ENCODE measurements at places on chromosomes 11 and 22.
A peak's percentile ranks its signal among the peaks of the same experiment; 100 is the strongest.

DNA sequence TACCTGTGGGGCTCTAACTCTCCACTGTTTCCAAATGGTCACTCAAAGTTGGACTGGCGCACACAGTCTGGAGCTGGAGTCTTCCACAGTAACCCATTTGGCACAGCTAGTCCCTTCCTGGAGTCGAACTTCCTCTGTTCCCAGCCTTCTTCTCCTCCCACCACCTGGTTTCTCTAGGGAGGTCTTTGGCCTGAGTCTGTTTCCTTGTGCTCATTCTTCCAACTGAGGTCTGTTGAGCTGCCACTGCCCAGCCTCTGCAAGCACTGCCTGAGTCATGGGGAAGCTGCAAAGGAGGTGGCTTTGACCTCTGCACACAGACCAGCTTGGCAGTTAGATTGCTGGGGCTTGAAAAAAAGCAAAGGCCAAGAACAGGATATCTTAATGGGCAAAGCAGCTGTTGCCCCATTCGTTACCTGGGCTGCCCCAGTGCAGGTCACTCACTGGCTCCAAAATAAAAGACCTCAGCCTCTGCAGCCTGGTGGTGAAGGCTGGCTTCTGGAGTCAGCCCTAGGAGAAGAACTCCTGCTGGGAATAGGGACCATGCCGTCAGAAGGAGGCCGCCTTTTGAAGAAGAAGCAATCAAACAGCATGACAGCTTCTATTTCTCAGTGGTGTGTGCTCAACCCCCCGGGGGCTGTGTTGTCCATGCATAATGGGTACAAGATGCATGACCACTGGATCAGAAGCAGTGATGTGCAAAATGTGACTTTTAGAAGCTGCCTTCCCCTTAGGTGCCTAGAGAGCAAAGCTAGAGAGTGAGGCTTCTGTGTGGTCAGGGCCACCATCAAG lies 3.0 kb downstream of the ADAMTS15 start:
- peak; percentile 68 for DNase-seq

DNA sequence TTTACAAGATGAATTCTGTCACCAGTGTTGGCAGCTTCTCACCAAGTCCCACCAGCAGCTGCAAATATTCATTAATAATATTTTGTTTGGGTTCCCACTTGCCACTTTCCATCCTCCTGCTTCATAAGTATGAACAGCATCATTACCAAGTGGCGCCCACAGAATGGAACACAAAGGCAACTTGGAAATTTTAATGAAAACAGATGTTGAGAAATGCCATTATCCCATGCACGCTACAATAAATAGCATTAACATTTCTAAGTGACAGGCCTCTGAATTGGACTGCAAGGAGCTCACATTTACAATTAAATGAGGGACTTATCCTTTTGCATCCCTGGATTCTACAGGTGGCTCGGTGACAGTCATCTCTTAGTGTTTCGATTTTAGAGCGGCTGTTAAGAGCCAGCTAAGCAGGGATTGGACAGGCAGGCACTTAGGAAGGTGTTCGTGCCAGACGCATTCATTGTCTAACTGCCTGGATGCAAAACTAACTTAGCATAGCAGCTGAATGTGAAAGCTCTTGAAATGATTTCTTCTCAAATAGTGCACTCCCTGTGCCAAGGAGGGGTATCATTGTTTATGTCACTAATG lies 170.3 kb downstream of the KIRREL3 start:
- no peak for DNase-seq

DNA sequence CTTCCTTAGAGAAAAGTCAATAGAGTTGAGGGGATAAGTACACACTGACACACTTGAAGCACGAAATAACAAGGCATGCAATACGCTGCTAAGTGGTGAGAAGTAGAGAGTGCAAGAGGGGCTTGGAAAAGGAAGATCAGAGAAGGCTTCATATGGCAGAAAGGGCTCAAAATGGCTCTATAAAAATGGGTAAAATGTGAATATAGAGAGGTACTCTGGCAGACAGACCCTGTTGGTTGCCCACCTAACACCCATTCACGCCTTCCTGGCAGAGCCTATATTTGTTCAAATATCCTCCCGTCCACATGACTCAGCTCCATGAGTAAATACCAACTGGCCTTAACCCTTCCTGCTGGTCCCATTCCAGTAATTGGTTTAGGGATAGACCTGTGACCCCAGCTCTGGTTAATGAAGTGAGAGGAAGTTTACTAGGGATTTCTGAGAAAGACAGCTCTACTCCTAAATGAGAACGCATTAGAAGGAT lies 38.9 kb upstream of the CCDC34 start:
- no peak for DNase-seq

- DNase-seq = no peak
These were observed 23.5 kb upstream of the P2RY6 start for GRCh38 chr11:73248526-73249185.

DNA sequence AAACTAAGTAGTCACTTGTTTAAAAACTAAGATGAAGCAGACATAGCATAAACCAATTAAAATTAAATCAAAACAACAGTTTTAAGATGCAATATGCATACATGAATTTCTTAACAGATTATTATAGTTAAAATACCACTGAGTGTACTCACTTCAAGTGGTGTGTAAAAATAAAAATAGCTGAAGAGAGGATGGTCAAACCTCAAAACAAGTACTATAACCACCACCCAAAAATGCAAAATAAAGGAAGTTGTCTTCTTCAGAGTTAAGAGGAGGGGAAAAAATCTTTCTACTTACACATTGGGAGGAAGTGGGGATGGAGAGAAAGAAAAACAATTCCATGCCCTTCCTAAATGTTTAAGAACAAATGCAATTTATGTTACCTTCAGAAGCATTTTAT lies 31.9 kb downstream of the RRAS2 start:
- no peak for DNase-seq

DNA sequence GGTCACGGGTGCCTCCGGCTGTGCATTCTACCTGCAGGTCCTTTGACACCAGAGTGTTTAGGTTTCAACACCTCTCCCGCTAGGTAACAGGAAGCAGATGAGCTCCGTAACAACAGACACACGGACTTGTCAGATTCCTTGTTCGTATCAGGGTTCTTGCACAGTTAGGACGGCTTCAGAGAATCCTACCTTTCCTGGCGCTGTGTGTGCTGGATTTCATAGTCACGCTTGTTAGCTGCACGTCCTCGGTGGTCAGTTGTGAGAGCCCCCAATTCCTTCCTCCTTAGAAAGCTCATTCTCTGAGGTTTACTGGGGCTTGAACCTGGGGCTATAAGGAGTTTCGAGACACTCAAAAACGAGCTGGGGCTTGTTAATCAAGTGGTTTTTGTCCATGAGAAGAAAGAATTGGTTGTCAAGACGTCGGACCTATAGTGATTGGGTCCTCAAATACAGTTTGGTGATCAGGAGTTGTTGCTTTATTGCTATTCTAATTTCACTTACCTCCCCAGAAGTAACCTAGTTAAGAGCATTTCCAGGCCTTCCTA lies 664 bp downstream of the DDB2 start:
- DNase-seq = no peak

DNA sequence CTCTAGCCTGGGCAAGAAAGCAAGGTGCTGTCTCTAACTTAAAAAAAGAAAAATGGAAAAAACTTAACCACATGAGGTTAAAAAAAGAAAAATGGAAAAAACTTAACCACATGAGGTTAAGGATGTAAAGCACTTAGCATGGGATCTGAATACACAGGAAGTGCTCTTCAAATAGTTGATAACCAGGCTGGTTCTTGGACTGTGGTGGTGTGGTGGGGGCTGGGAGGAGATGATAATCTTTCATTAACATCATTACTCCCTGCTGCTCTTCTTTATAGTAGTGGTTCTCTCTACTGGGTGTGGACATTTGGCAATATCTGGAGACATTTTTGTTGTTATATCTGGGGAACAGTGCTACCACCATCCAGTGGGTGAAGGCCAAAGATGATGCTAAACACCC lies 88.4 kb downstream of the TTC17 start:
- DNase-seq = no peak

DNA sequence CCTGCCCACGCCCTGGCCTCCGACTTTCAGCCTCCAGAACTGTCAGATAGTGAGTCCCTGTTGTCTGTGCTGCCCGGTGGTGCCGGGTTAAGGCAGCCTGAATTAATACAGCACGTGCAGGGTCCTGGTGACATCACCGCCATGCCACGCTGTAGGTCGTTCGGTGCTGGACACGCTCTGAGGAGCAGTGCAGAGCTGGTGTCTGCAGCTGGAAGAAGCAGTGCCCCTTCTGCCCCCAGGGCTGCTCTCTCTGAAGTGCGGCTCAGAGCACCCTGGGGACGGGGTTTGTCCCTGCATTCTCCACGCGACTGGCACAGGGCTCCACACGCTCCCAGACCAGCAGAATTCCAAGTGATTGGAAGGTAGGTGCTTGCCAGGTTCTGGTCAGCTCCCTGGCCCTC lies 831.5 kb downstream of the TBC1D22A start:
- no peak for DNase-seq

- no peak for DNase-seq
These were observed 310.2 kb downstream of the DLG2 start for GRCh38 chr11:85316967-85317366.

- DNase-seq = no peak
These were observed 947.7 kb upstream of the TENM4 start for GRCh38 chr11:80388536-80388935.

GRCh38 chr11:1157341-1157644 lies 460 bp upstream of the MUC5AC start:
- DNase-seq = no peak

DNA sequence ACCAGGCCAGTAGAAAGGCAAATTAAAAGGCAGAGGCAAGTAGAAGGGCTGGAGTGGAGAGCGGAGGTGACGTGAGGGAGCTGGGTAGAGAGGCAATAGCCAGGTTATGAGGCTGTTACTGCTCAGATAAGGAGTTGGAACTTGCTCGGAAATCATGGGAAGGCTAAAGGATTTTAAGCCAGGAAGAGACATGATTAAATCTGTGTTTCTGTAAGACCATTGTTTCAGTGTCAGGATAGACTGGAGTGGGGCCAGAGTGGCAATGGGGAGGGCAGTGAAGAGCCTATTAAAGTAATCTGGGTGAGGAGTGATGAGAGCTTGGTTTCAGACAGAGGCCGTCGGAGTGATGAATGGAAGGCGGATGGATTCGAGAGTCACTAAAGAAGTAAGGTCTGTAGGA lies 39.0 kb downstream of the GRAMD1B start:
- DNase-seq = no peak

DNA sequence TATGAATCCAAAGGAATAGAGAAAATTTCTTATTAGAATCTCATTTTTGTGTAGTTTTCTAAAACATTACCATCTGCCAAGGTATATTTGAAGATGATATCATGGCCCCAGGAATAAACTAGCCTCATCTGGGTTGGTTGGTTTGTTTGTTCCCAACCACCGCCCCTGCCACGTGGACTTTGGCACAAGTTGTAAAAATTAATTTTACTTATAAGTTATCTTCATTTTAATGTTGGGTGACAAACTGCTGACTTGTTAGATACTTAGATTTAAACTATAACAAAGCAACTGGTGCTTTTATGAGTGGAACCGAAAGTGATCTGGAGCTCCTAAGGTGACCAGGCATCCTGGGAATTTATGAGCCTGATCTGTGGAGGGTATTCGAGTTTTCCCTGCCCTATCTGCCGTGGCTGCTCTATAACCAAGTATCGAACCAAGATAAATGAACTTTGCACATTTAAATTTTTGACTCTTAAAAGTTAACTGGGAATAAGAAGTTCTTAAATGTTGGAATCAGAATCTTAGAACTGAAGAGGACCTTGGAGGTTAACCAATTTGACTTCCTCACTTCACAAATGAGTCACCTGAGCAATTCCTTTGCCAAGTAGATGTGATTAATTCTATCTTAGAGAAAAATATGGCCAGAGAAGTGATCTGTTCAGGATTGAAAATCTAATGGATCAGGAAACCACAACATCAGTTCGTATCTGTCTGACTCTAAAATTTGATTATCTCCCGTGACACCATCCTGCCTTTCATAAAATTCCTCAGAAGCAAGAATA lies 129.1 kb upstream of the ARHGAP42 start:
- DNase-seq = peak; percentile 11

DNA sequence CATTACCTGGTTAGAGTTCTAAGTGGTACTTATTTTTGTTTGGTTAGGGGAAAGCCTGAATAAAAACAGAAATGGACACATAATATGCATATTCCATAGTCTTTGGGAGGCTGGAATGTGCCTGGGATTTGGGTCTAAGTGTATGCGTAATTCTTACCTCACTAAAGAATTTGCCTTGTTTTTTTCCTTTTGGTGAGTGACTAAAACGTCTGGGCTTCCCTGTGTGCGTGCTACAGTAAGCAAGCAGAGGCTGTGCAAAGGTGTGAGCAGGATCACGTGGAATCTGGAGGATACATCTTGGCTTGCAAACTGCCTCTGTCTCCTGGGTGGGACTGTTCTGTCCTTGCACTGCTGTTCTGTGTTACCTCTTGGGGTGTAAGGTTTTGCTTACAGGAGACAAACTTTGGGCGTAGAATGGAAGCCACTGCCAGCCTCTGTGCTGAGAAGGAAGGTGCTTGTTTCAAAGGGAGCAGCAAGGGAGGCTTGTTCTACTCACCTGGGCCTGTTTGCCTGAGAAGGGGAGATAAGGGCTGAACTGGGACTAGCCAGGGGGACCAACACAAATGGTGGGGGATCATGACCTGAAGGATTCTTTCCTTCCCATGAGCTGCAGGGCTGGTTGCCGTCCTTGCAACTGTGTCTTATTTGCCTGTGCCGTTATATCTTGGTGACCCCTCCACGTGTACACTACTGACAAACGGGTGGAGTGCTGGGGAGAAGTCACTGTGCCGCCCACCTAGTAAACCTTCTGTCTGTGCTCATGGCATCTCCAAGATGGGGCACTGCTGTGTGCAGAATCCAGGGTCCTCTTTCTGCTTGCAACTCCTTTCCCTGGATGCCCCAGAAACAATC lies 4.5 kb downstream of the NEAT1 start:
- DNase-seq = peak; percentile 42

- peak; percentile 86 for DNase-seq
These were observed 40.0 kb downstream of the COMMD9 start for GRCh38 chr11:36249246-36249645.

- no peak for DNase-seq
These were observed 33.8 kb downstream of the ZNF280B start for GRCh38 chr22:22474733-22475132.

GRCh38 chr11:12459865-12460444 lies 82.6 kb downstream of the PARVA start:
- DNase-seq = no peak

- DNase-seq = no peak
These were observed 12.7 kb upstream of the TSGA10IP start for GRCh38 chr11:65932558-65932919.

DNA sequence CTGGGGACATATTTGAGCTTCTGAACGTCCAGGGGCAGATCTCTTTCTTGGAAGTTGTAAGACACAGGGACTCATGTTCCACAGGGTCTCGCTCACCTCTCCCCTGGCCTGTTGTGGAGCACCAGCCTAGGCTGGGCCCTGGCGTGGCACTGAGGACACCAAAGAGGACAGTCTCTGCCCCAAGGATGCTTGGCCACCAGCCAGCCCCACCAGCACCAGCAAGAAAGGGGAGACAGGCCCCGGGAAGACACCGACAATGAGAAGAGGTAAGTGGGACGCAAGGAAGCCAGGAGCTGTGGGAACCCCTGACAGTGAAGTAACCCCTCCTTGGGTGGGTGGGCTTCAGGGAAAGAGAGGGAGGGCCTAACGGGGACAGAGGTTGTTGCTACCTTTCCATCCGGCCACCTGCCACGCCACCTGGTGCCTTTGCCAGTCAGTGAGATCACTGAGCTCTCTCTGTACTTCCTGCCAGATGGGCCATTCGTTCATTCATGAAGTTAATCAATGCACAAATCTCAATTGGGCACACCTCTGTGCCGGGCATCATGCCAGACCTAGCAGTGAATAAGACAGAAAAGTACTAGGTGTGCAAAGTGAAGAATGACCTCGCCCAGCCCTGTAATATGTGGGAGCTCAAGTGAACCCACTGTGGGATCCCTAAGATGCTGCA lies 11.1 kb downstream of the APOL5 start:
- no peak for DNase-seq

All from RCC 7860 (cell line).